Cerebellum (tissue), 4 donors: ENCODE measurements at places on chromosomes 13 and 19.

DNA sequence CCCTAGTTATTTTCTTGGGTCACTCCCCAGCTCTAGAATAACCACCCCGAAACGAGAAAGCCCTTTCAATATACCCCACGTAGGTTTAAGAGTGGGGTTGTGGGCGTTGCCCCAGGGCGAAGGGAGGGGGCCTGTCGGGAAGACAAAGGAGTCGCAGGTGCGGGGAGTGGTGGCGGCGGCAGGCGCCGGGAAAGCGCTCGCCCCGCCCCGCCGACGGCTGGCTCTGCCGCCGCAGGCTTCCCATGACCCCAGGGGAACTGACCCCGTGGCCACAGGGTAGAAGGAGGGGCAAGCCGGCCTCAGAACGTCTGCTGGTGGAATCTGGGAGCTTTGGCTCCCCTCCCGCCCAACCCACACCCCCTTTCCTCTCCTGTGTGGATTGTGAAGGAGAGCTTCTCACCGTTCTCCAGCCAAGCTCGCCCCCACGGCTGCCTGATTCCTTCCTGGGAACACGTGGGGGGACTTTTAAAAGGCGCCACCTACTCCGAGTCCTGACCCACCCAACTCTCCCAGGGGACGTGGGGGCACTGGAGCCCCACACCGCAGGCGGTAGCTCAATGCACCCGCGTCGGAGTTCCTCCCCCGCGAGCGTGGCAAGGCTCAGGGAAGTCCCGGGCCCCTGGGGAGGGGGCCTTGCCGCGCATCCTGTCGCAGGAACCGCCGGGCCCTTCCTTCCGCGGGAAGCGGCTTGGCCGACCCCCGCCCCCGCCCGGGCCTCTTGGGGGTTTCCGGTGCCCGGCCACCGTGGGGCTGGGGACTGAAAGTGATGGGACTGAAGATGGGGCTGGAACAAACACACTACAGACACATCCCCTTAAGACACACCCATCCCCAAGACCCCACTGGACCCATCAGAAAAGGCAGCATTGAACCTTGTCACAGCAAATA is 5.5 kb downstream of the IER2 start:
- DNase-seq: no peak

DNA sequence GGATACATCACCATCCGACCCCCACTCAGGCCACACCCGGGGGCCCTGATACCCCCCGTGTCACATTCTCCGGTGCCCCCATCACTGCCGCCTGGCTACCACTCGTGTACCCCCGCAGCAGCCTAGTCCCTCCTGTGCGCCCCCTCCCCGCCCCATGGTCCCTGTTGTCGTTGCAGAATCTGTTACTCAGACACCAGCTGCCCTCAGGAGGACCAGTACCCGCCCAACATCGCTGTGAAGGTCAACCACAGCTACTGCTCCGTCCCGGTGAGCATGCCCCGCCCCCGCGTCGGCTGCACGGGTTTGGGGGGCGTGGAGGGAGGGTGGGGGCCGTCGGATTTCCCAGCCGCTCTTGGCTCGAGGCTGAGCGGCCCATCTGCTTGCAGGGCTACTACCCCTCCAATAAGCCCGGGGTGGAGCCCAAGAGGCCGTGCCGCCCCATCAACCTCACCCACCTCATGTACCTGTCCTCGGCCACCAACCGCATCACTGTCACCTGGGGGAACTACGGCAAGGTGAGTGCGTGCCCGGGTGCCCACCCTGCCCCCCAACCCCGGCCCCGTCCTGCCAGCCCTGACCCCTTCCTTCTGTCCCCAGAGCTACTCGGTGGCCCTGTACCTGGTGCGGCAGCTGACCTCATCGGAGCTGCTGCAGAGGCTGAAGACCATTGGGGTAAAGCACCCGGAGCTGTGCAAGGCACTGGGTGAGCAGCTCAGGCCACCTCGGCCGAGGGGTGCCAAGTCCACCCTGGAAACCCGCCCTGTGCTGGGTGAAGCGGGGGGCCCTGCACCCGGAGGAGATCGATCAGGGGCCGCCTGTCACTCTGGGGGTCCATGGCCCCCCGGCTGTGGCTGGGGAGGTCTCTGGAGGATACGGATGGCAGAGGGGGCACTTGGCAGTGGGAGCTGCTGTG is 21.1 kb downstream of the PIAS4 start:
- DNase-seq: no peak

GRCh38 chr19:13069415-13070359 is 33.0 kb downstream of the LYL1 start:
- no peak for DNase-seq

- DNase-seq: no peak
These were observed 100.4 kb upstream of the GJB6 start for GRCh38 chr13:20332361-20333096.

- DNase-seq: no peak
These were observed 37.2 kb downstream of the STK24 start for GRCh38 chr13:98539666-98540065.
